ENCODE measurements at places on chromosomes 4 and X.

DNA sequence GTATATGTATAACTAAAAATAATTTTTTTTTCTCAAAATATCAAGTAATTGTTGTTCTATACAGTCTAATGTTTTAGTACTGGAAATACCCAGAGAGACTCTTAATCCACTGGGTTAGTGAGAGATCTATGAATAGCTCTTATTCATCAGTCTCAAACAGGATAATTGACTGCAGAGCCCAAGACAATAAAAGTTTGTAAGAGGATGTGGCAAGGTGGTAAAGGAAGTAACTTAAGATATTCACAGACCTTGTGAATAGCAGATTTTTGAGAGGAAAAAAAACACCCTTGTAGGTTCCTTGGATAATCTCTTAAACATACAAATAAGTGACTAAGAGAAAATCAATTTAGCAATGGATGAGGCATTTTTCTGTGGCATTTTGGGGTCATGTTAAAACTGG is 210.9 kb upstream of the FAM241A start:
- DNase-seq, result no peak

- no peak for DNase-seq
Observed at GRCh38 chr4:187396106-187396505, 599.5 kb upstream of the ZFP42 start.

DNA sequence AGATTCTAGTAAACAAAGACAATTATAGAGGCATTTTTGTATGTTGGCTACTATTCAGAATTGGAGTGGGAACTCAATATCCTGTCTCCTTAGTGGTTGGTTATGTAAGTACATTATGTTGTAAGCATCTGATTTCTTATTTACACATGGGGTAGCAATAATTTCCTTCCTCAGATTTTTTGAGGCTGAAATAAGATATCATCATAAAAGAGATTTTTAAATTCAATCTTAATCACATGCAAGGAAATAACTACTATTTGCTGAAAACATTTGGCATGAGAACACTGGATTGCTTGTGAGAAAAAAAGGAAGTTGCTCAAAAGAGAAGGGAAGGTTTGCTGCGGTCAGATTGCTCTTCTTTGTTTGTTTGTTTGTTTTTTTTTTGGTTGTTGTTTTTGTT is 437.7 kb upstream of the HS3ST1 start:
- DNase-seq, result no peak

DNA sequence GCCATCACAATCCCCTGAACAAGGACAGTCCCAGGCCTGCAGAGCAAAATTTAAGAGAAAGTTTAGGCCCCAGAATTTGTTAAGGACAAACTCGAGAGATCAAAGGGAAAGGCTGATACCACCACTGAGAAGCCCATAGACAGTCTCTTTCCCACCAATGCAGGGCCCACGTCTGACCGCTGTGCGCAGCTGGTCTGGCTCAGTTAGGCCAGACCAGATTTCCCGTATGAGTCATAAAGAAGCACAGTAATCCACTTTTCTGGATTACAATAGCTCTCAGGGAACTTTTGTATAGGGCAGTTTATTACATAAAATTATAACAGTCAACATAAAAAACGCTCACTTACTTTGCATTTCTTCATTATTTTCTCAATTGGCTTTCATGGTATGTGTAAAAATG is 259.5 kb downstream of the RCHY1 start:
- no peak for DNase-seq

DNA sequence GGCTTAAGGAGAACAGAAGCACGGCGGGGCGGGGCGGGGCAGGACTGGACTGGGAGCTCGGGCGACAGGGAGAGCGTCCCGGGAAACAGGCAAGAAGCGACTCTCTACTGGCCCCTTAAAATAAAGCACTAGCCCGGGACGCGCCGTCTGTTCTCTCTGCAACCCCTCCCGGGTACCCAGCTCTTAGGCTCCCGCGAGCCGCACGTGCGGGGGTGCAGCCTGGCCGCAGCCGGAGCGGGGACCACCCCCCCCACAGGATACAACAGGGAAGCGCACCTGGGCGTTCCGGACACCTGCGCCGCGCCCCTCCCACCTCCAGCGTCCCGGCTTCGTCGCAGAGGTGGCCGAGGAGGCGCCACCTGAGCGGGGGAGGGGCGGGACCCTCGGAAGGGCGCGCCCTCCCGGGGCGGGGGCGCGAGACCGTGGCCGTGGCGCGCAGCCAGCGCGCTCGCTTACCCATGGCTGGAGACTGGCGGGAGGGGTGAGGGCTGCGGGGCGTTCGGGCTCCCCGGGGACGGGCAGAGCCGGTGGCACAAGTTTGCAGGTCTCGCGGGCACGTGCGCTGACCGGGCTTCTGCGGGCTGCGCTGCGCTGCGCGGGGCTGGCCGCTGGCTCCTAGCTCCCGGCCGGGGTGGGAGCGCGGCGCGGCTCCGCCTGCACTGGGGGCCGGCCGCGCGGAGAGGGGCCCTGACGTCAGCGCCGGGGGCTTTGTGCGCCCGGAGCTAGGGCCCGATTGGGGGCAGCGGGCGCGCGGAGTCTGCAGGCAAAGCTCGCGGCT is 91.5 kb downstream of the GEMIN8 start:
- DNase-seq, result no peak

DNA sequence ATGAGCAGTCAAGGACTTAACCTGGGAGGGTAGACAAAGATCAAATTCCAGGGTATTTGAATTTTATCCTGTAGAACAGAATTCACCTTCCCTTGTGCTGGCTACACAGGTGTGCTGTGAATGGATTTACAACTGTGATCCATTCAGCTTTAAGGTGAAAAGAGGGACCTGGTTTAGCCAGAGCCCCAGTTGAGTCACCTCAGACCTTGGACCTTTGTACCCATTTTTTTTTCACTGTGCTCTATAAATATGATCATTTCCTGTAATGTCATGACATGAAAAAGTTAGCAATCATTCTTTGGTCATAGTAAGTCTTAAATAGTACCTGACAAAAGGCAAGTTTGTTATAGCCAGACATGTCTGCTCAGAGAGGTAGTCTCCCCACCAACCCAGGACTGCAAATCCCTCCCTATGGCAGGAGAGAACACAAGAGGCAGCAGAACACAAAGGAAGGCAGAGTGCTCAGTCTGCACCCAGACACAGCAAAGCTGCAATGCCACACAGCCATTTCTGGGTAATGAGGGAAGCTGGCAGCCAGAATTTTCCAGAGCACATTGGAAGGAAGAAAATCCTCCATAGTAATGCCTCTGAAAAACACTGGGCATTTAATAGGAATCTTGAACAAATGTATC is 77.9 kb downstream of the CXXC4 start:
- DNase-seq, result no peak

DNA sequence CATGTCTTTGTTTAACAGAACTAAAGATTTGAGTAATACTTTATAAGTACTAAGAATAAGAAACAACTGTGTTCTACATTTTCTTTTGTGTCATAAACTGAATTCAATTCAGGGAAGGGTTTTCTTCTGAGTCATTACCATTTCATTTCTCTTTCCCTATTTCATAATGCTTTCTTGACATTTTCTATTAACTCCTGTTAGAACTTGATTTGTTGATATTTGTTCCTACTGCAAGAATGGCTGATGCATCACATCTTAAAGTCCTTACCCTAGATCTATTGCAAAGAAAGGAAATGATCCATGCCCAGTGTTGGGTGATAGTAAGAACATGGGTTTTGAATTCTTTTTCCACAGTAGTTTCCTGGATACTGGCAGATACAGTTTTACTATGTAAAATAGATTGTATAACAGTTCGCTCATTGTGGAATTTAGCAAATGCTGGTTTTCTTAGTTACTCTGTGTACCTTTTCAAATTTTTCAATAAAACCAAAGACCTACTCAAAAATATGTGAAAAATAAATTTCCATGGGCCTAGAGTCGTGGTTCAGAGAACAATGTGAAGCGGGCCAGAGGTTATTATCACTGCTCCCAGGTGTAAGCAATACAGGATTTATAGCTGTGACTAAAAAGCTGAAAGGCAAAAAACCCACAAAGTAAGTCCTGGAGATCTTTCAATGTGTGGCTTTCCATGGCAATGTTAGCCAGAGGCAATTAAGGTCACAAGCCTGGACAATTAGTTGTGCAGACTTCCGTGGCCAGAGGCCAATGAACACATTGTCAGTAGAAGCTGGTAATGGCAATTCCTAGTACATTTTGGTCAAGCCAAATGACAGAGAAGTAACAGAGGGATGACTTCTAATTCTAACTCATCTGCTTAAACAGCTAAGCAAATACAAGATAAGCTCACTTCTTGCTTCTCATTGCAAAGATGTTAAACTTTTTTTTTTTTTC is 127.3 kb upstream of the FAT4 start:
- no peak for DNase-seq

All from stimulated activated CD4-positive, alpha-beta T cell treated with anti-CD3 and anti-CD28 coated beads, Interleukin-1b, Interleukin-23, amount 100 ng/mL, for 4 hours (primary cell).